ENCODE measurements at places on chromosomes 16 and 17.

- DNase-seq, result no peak
These were observed 508.8 kb upstream of the CDH8 start for GRCh38 chr16:62545039-62545438.

GRCh38 chr17:44105483-44105882, 18.0 kb downstream of the HDAC5 start:
- DNase-seq, result no peak

GRCh38 chr17:69709441-69709840, 294.9 kb downstream of the MAP2K6 start:
- DNase-seq, result no peak

GRCh38 chr17:34156741-34157589, 98.1 kb upstream of the CCL2 start:
- DNase-seq, result no peak

- DNase-seq, result no peak
These were observed 28.7 kb downstream of the TMC5 start for GRCh38 chr16:19446300-19446846.

- DNase-seq, result peak; percentile 18
These were observed 18.3 kb upstream of the WFIKKN2 start for GRCh38 chr17:50816771-50817751.

Data from stimulated activated CD8-positive, alpha-beta memory T cell treated with anti-CD3 and anti-CD28 coated beads, Interleukin-4, amount 100 ng/mL, for 4 hours (primary cell).